Memory B cell (primary cell): ENCODE measurements at places on chromosomes 11 and 22.

- no peak for DNase-seq
- no peak overlapping the region for H3K27ac ChIP-seq
- no peak overlapping the region for H3K4me3 ChIP-seq
- peaks cover 12% of the 10 kb centered on the region for H3K4me1 ChIP-seq
- H3K27me3 ChIP-seq, result no peaks in the 10 kb centered on the region
- H3K36me3 ChIP-seq, result no peaks in the 10 kb centered on the region
These were observed 20.3 kb upstream of the MALAT1 start for GRCh38 chr11:65478388-65479183.

- no peak for DNase-seq
- peaks cover 18% of the 10 kb centered on the region for H3K36me3 ChIP-seq
- no peak overlapping the region for H3K27ac ChIP-seq
- no peak overlapping the region for H3K4me3 ChIP-seq
These were observed 69.5 kb upstream of the SORL1-AS1 start for GRCh38 chr11:121522043-121522941.

GRCh38 chr22:32957200-32957803 is 100.9 kb downstream of the SYN3 start:
- no peak overlapping the region for H3K27ac ChIP-seq
- no peaks in the 10 kb centered on the region for H3K36me3 ChIP-seq
- H3K27me3 ChIP-seq, result peaks cover 18% of the 10 kb centered on the region
- no peak overlapping the region for H3K4me3 ChIP-seq
- H3K4me1 ChIP-seq, result no peaks in the 10 kb centered on the region

GRCh38 chr11:6655790-6656583 is at the start of gene DCHS1:
DCHS1 (minus strand) TSS chr11:6655809; CDS start chr11:6641613, 14,196 bp downstream.
- H3K4me1 ChIP-seq, result peaks cover 8% of the 10 kb centered on the region
- H3K27me3 ChIP-seq, result peaks cover 11% of the 10 kb centered on the region
- peak within 1 kb of the TSS; percentile 63 for H3K27ac ChIP-seq
- peak within 1 kb of the TSS; percentile 87 for H3K4me3 ChIP-seq

GRCh38 chr11:30921811-30922210 is 335.7 kb upstream of the MPPED2 start:
- DNase-seq, result no peak
- H3K27me3 ChIP-seq, result peaks cover 7% of the 10 kb centered on the region
- no peaks in the 10 kb centered on the region for H3K36me3 ChIP-seq
- H3K27ac ChIP-seq, result no peak overlapping the region

- H3K4me1 ChIP-seq, result peaks cover 9% of the 10 kb centered on the region
- peak overlapping the region; percentile 73 for H3K4me3 ChIP-seq
- no peak for DNase-seq
- no peak overlapping the region for H3K27ac ChIP-seq
These were observed 3.8 kb upstream of the GP1BB start for GRCh38 chr22:19719488-19720021.

- no peak overlapping the region for H3K27ac ChIP-seq
- DNase-seq, result no peak
- H3K4me1 ChIP-seq, result no peaks in the 10 kb centered on the region
- no peaks in the 10 kb centered on the region for H3K36me3 ChIP-seq
- peaks cover 24% of the 10 kb centered on the region for H3K27me3 ChIP-seq
These were observed 10.1 kb downstream of the SLC5A4 start for GRCh38 chr22:32245042-32245441.

- DNase-seq, result no peak
- no peaks in the 10 kb centered on the region for H3K4me1 ChIP-seq
- peaks cover 5% of the 10 kb centered on the region for H3K36me3 ChIP-seq
- H3K27me3 ChIP-seq, result no peaks in the 10 kb centered on the region
These were observed 27.8 kb downstream of the RGL4 start for GRCh38 chr22:23718371-23719165.

- no peaks in the 10 kb centered on the region for H3K27me3 ChIP-seq
- no peaks in the 10 kb centered on the region for H3K36me3 ChIP-seq
- no peaks in the 10 kb centered on the region for H3K4me1 ChIP-seq
- H3K27ac ChIP-seq, result no peak overlapping the region
These were observed 178.1 kb downstream of the SOX6 start for GRCh38 chr11:16178273-16178672.
